ENCODE measurements at places on chromosomes 12 and 14.

- no peak for DNase-seq
Measured at GRCh38 chr12:76901628-76902380, 23.0 kb upstream of the CSRP2 start.

DNA sequence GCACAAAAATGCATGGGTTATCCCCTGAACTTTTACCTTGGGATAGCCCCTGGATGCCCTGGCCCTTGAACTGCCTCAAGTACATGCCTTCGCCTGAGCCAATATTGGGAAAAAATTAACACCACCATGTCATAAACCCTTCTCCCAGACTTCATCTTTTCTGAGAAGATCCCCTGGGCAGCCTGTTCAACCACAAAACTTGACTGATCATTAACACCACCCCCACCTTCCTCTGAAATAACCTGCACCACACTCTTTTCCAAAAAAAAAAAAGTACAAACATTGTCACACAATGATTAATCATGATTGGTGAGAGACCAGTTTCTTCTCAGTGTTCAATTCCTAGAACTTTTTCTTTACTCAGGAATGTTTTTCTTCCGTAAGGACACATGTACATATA is 217.9 kb downstream of the PAX9 start:
- no peak for DNase-seq

GRCh38 chr12:24069532-24070395 is 120.3 kb upstream of the SOX5 start:
- peak; percentile 26 for DNase-seq

- DNase-seq: no peak
Measured at GRCh38 chr14:66641861-66642635, 134.1 kb downstream of the GPHN start.

DNA sequence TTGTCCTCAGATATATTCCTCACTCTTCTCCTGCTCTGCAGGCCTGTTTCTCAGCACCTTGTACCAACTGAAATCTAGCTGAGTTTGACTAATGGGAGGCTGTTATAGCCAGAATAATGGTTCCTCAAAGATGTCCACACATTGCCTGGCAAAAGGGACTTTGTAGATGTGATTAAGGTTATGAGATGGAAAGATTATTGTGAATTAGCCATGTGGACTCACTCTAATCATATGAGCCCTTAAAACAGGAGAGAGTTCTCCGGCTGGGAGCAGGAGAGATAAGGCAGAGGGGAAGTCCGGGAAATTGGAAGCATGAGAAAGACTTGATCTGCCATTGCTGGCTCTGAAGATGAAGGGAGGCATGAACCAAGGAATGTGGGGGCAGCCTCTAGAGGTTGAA is 40.0 kb upstream of the KTN1 start:
- DNase-seq: no peak

- no peak for DNase-seq
Measured at GRCh38 chr12:105843986-105844760, 294.6 kb downstream of the NUAK1 start.

GRCh38 chr12:28390206-28390605 is 199.9 kb downstream of the CCDC91 start:
- DNase-seq: no peak

GRCh38 chr14:32336702-32337101 is 7.6 kb downstream of the AKAP6 start:
- DNase-seq: no peak

All from neural crest cell (in vitro differentiated cells).